DMS53 (cell line): ENCODE measurements at places on chromosomes 5 and 9.

GRCh38 chr9:19252174-19252884, 21.8 kb downstream of the DENND4C start:
- no peak for DNase-seq

GRCh38 chr5:41403846-41404245, 106.6 kb downstream of the PLCXD3 start:
- DNase-seq = no peak

DNA sequence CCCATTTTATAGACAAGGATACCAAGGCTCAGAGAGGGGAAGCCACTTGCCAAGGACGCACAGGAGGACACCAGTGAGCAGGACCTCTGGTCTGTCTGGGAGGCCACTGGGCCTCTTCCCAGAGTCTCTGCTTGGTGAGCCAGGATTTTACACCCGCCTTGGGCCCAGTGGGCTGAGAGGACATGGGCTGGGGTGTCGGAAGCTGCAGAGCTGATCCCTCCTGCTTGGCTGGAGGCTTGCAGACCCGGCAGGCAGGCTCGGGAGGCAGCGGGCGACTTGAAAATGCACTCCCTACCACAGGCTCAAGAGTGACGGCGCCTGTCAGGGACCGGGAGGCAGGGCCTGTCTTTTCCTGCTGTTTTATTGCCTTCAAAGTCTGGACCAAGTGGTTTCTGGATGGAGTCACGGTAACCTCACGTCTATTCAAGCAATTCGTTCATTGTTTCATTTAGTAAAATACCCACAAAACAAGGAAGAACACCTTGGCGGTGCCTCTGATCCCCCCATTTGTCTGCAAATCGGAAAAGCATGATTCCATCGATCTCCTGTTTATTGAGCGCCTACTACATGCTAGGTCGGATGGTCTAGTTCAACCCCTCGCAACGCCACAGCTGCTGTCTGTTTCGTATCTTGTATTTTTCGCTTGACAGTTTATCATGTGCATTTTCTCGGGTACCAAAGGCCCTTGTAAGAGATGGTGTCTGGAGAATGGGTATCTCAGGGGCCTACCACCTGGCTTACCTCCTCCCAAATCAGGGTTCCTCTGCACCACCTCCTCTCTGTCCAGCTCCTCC, 108.1 kb upstream of the IER5L start:
- no peak for DNase-seq

GRCh38 chr9:92960561-92961290, 13.4 kb downstream of the FGD3 start:
- DNase-seq = no peak

- DNase-seq = no peak
These were observed 251.6 kb downstream of the IRX2 start for GRCh38 chr5:2499917-2500316.

DNA sequence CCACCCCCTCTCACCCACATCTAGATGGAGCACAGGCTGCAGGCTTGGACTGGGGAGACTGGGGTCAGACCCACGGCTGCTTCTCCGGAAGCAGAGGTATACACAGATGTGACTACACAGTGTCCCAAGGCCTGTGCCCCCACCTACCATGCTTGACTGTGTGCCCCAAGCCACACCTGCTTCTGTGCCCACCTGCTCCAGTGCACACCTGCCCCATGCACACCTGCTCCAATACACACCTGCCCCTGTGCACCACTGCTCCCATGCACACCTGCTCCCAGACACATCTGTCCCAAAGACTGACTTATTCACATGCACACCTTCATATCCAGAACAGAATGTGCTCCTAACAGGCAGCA, 5.5 kb upstream of the COL5A1 start:
- DNase-seq = no peak

DNA sequence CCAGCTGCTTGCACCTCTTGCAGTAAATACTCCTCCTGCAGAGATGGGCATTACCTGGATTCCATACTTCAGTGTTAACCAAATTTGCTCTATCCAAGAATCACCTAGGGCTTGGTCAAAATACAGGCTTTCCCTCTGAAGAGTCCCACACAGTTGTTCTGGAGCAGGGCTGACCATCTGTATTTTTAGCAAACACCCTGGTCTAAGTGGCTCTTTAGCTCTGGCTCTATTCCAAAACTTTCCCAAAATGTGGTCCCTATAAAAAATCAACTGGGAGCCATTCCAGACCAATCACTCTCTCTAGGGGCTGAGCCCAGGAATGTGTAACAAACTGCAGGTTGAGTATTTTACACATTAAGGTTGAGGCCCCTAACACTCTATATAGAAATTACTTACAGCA, 153.7 kb downstream of the SPOCK1 start:
- DNase-seq = no peak
